ENCODE measurements at places on chromosomes 16 and 17.

GRCh38 chr16:67311607-67312488 is 14.7 kb downstream of the KCTD19 start:
- DNase-seq, result peak; percentile 100

DNA sequence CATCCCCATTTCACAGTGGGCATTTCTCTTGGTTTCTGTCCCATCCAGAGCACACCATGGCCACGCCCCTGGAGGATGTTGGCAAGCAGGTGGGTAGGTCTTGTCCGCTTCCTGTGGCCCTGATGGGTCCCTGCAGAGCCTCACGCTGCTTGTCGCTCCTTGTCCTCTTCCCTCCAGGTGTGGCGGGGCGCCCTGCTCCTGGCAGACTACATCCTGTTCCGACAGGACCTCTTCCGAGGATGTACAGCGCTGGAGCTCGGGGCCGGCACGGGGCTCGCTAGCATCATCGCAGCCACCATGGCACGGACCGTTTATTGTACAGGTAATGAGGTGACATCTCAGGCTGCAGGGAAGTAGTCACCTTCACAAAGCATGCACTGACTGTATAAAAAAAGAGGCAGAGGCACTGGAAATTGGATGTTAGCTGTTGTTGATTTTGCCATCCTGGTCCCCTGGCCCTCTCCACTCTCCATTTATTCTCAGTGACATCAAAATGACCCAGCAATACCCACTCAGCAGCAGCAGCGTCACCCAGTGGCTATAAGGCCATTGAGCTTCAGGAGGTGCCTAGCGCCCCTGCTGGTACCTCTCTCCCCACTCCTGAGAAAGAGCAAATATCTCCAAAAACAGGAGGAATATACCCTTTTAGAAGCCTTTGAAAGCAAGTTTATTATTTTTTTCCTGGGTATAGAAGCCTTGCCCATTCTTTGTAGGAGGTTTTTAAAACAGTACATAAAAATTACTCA is 13.7 kb downstream of the METTL22 start:
- peak; percentile 39 for DNase-seq

GRCh38 chr16:65312795-65313194 is 190.9 kb upstream of the CDH11 start:
- peak; percentile 48 for DNase-seq

- DNase-seq, result no peak
These were observed 930 bp downstream of the CHMP1A start for GRCh38 chr16:89656435-89657121.

DNA sequence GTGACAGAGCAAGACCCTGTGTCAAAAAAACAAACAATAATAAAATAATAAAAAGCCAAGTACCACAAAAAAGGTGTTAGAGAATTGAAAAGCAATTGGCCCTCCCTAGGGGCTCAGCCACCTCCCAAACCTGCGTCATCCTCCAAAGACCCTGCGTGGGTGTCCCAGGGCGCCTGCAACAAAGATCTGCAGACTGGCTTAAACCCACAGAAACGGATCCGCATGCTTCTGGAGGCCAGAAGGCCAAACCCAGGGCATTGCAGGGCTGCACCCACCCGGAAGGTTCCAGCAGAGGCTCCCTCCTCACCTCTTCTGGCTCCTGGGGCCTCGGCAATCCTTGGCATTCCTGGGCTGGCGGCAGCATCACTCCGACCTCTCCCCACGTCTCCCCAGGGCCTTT is 1.5 kb downstream of the ENPP7 start:
- DNase-seq, result no peak

DNA sequence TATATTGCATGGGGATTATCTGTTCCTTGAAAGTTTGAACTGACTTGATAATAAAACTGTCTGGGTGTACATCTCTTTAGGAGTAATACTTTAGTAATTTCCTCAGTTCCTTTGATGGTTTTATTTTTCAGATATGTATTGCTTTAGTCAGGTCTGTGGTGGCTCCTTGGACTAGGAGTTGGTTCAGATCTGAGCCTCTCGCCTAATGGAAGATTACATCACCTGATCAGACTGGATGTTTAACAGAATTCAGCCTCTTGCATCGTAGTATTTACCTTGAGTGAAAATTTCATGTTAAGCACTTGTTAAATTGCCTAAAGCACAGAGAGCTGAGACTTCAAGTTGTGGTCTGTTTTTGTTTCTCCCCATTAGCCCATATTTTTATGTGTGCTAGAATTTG is 267.3 kb downstream of the MAP2K4 start:
- no peak for DNase-seq

GRCh38 chr16:73000020-73000906 is 47.7 kb downstream of the ZFHX3 start:
- peak; percentile 46 for DNase-seq

- peak; percentile 43 for DNase-seq
These were observed 2.7 kb upstream of the RRAD start for GRCh38 chr16:66927918-66928649.

GRCh38 chr17:4304417-4305027 is 40.7 kb upstream of the ANKFY1 start:
- DNase-seq, result peak; percentile 62

- DNase-seq, result peak; percentile 14
These were observed 1.1 kb downstream of the ACSF2 start for GRCh38 chr17:50426814-50427787.

DNA sequence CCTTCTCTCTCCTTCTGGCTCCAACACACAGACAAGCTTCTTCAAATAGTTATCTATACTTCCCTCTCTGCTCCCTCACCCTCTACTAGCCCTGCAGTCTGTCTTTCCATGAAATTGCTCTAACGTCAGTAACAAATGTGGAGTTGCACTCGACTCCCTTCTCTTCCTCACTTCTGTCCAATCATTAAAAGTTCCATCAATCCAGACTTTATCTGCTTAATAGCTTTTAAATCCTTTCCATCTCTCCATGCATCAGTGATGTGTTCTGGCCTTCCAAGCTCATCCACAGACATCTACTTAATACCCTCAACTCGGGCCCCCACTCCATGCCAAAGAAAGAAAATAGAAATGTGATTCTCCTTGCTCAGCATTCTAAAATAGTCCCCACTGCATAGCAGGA is 422.1 kb upstream of the CDH5 start:
- DNase-seq, result no peak

DNA sequence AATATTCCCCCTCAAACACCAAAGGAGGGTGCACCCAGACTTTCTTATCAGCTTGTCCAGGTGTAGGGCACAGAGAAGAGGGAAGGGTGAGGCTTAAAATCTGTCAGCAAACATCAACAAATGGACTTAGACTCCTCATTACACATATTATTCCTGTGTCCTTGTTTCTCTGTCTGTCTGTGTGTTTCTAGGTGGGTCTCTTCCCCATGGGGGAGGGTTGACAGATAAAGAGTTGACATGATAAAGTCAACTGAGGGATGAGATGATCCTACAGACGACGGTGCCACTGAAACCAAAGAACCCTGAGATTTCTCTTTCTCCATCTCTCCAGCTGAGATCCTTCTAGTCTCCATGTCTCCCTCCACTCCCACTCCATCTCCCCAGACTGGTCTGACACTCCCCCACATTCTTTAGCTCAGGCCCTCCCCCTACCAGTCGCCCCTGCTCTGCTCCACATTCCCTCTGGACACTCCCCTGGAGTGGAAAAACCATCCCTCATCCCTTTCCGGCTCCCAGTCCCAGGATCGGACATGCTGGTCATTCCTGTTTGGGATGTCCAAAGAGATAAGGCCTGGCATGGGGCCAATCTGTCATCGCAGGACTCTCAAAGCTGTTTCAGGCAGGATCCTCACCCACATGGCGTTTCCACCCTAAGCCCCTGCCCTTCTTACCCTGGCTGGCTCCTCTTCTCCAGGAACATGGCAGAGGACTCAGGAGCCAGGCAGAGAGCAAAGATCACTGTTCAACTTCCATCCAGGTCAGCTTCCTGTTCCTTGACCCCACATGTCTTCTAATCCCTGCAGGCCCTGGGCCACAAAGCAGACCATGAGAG is 2.9 kb upstream of the ITGA3 start:
- no peak for DNase-seq

GRCh38 chr16:73510852-73511251 is 462.9 kb upstream of the ZFHX3 start:
- DNase-seq, result no peak

GRCh38 chr16:85988723-85989313 is 89.9 kb downstream of the IRF8 start:
- DNase-seq, result no peak

DNA sequence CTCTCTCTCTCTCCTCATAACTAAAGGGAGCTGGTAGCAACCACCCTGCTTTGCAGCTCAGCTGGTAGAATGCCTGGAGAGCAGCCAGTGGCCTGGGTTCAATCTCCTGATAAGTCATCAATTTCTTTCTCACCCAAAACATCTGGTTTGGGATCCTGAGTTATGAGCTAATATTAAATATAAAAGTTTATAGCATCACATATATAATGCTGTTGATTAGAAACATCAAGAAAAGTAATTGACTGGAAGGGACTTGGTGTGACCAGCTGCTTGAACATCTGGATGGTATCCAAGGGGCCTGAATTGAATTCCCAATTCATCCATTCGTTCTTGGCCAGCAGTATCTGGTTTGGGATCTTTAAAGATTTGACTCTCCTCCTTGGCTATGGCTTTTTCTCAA is 12.2 kb upstream of the ELAC2 start:
- no peak for DNase-seq

DNA sequence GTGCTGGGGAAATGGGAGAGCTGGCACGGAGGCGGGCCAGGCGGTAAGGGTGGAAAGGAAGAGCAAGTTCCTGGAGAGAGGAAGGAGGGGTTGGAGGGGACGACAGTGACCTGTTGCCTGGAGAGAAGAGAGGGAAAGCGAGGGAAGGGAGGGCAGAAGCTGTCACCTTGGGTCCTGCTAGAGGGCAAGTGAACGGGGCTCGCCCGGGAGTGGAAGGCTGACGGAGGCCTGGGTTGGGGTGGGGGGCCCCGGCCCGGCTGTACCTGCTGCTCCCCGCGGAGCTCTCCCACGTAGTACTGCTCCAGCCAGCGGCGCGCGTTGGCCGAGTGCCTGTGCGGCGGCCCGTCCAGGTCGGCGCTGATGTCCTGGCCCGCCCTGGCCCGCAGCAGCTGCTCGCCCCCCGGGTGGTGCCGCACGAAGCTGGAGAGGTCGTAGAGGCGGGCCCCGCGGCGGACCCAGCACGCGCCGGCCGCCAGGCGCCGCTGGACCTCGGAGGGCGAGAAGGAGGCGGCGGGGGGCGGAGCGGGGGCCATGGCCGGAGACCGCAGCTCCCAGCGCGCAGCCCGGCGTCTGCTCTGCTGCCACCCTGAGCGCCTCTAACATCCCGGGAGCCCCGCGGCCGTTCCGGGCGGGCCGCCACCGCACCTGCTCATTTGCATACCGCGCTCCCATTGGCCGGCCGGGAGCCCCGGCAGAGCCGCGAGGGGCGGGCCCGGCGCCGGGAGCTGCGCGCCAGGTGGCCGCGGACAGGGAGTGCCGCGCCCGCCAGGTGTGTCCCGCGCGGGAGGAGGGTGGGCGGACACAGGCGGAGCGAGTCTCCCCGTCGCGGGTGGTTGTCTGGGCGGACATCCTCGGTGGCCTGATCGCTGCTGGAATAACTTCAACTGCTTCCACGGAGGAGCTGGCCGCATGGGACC is at the start of gene FA2H:
Gene FA2H (minus strand): TSS at position 598 of the 917 bp plus-strand sequence. CDS start 65 bp downstream, at position 533.
- DNase-seq, result no peak
